ENCODE measurements at places on chromosomes 7 and 10.

GRCh38 chr7:44122529-44122928 is 819 bp downstream of the POLD2 start:
- DNase-seq: no peak

DNA sequence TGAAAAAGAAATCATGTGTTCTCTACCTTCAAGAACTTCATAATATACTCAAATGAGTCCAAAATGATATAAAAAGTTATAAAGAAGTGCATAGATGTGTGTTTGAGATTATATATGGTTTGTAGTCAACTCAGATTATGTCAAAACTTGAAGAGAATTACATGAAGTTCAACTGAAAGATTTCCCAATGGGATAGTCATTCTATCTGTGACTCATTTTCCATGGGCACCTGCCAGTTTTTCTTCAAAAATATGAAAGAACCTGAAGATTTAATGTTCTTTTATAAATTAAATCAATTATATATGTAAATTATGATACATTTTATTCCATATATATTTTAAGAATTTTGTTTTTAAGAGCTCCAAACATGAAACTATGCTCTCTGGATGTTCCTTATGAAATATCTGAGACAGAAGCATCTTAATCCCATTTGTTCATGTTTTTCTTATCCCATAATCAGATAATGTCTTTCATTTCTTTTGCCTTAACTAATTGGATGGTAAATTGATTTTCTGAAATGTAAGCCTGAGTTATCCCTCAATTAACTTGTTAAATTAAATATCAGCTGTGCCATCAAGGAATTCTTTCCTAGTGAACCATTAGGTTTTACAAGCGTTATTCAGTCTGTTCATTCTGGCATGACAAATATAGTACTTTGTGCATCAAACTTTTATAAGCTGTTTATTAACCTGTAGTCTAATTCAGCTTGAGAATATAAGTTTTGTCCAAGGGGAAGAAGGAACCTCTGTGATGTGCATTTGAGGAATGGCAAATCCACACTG is 387.1 kb downstream of the IPMK start:
- no peak for DNase-seq

- DNase-seq: no peak
Observed at GRCh38 chr10:110648692-110649346, 4.7 kb downstream of the RBM20 start.

GRCh38 chr7:5714657-5715337 is 66.7 kb downstream of the RNF216 start:
- no peak for DNase-seq

- DNase-seq: no peak
Observed at GRCh38 chr10:96740579-96741281, 20.4 kb upstream of the PIK3AP1 start.

GRCh38 chr7:101588131-101588935 is 40.8 kb downstream of the MYL10 start:
- DNase-seq: no peak

DNA sequence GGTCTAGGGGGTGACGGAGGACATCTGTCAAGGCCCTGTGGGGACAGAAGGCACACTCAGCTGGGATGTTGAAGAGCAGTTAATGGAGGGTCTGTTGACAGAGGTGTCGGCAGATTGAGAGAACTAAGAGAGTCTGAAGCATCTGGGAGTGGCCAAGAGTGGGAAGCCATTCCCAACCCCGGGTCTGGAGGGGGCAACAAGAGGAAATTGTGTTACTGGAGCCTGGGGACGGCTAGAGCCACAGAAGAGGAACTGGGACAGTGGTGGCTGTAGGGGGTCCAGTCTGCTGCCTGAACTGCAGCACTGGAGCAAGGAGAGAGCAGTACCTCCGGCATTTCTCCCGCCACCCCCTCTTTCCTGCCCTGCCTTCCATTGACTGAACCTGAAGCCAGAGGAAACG is 136.6 kb downstream of the CHN2 start:
- no peak for DNase-seq

- no peak for DNase-seq
Observed at GRCh38 chr10:97903128-97904017, 53.7 kb downstream of the GOLGA7B start.

DNA sequence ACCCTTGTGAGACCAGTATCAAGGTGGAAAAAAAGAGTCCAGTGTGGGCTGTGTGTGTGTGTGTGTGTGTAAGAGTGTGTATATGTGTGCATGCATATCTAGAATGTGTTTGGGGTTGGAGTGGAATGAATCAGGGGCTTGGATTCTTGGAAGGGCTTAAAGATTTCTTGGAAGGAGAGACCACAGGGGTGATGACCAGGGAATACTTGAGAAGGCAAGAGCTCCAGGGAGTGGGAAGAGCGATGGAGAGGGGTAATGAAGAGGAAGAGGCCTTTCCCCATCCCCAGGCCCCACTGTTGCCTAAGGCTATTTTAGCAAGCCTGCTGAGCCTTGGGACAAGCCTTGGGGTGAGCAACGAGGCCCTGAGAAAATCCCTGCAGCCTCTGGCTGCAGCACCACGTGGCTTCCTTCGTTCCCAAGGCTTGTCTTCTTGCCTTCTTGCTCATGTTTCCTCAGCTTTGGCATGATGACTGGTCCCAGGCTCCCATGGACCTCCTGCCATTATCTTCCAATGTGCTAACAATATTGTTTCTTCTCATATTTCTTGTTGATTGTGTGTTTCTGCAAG is 663.4 kb downstream of the INHBA start:
- DNase-seq: no peak

GRCh38 chr10:19294233-19294632 is 245.6 kb downstream of the MALRD1 start:
- no peak for DNase-seq

GRCh38 chr10:125023862-125024496 is 82.1 kb downstream of the ZRANB1 start:
- DNase-seq: no peak
